Stimulated activated CD4-positive, alpha-beta T cell treated with anti-CD3 and anti-CD28 coated beads, Interleukin-4, amount 100 ng/mL, for 1 hour (primary cell): ENCODE measurements at places on chromosomes 11 and 22.
A peak's percentile ranks its signal among the peaks of the same experiment; 100 is the strongest.

- no peak for DNase-seq
Observed at GRCh38 chr22:35563211-35563610, 22.6 kb downstream of the RASD2 start.

- no peak for DNase-seq
Observed at GRCh38 chr11:66920978-66921784, 37.0 kb downstream of the PC start.

DNA sequence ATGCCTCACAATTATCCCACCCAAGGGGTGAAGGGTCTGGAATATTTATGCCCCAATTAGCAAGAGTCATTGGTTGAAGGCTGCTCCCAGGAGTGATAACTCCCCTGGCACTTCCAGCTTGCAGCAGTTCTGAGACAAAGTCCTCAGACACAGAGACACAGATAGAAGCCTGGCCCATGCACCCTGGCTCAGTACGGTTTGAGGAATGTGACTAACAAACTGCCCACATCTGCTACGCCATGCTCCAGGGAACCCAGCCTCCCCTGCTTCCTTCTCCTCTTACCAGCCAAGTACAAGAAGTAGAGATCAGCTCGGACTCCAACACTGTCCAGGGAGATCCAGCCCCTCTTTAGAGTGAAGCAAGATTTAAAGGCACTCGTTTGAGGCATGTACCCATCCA lies 48.5 kb upstream of the BMAL1 start:
- no peak for DNase-seq

DNA sequence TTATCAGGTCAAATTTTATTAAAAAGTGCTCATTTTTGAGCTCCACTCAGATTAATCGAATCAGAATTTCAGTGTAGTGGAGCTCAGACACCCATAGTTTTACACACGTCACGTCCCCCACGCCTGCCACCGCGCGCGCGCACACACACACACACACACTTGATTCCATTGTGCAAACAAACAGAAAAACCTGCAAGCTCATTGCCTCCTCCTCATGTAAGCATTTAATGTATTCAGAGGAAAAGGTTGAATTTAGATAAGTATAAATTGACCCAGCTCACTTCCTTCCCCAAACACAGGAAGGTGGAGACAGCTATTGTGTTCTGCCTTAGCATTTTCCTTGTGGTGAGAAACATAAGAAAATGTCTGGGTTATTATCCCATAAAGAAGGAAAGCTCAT lies 336.7 kb downstream of the LUZP2 start:
- DNase-seq, result no peak

DNA sequence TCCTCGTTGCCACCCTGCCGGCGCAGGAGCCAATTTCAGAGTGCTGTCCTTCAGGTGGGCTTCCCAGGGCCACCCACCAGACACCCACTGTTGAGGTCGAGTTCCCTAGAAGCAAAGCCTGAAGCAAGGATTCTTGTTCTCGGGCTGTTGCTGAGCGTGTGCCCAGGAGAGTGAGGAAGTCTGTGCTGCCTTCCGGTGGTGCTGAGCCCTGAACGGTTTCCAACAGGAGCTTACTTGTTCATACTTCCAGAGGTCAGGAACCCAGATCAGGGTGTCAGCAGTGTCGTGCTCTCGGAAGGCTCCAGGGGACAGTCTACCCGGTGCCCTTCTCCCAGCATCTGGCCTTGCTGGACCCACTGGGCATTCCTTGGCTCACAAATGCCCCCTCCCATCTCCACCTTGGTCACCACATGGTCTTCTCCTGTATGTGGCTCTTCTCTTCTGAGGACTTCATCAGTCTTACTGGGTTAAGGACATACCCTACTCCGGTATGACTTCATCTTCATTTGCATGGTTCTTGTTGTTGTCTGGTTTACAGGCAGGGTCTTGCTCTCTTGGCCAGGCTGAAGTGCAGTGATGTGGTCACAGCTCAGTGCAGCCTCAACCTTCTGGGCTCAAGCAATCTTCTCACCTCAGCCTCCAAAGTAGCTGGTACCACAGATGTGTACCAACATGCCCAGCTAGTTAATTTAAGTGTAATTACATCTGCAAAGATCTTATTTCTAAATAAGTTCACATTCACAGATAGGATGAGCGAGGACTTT lies 11.2 kb downstream of the SLC25A1 start:
- no peak for DNase-seq

DNA sequence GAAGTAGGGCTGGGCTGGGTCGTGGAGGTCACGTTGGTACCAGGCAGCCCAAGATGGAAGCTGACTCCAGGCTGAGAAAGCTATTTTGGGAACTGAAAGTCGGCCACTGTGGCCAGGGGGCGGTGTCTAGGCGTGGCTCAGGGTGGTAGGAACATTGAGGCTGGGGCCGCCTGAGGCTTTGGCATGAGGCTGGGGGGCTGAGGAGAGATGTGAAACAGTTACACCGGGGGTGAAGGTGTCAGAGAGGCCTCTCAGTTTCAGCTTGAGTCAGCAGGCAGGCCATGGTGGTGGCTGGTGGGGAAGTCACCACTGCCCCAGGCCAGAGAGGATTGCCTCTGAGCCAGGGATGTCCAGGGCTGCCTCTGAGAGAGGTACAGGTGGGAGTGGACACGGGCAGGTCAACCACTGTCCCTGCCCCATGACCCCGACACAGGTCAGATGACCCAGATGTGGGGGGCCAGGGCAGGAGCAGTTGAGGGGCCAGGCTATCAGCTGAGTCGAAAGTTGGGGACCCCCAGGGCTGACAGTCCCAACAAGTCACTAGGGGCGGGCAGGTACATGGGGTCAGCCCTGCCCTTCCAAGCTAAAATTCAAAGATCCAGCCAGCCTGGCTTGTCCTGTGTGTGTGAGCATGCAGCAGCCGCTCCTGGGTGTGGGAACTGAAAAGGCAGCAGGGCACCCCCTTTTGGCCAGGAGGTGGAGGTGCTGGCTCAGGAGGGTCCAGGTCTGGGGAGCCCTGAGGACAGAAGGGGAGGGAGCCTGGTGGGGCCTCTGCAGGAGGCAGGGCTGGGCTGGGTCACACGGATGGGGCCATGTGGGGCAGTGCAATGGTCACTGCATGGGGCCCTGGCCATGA lies 7.2 kb downstream of the KCNK7 start:
- peak; percentile 72 for DNase-seq

DNA sequence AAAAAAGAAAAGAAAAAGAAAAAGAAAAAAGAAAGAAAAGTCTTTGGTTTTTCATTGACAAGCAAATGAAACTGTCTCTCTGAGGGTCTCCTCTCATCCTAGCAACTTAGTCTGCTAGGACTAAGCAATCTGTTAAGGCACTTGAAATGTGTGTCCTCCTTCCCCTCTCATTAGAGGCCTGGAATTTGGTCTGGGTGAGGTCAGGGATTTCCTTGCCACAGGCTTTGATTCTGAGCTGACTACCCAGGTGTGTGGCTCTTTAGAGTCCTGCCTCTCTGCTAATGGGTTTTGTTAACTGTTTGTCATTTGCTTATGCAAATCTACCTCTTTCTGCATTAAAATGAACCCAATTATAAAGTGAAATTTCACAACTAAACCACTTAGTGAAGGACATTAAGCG lies 18.3 kb upstream of the PKNOX2 start:
- no peak for DNase-seq

- no peak for DNase-seq
Observed at GRCh38 chr11:131763193-131763890, 392.9 kb downstream of the NTM start.

- DNase-seq, result no peak
Observed at GRCh38 chr11:17596310-17596669, 49.2 kb downstream of the OTOG start.

DNA sequence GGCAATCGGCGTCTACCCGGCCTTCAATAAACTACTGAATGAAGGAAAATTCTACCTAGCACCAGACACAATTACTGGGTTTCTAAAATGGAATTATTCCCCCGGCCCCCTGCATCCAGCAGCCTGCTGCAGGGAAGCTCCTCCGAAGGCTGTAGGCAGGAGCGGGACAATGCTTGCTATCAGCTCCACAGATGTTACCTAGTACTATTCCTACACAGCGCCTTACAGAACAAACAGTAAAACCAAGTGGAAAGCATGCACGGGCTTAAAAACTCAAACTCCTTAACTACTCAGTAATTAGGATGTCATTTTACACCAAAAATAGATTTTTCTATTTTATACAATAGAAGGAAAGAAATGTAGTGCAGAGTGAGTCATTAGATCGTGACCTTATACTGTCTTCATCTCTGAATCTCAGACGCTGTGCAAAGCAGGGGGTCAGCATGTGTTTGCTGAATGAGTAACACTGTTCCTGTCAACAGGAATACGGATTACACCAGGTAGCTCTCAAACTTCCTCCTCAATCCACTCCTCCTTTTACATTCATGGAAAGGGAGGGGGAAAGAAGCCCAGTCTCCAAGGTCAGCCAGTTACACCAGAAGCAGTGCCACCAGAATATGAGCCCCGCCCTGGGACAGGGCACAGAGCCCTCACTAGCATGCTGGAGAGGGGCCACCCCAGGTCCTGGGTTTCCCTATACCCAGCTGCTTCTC lies 74.9 kb downstream of the PACSIN2 start:
- no peak for DNase-seq

DNA sequence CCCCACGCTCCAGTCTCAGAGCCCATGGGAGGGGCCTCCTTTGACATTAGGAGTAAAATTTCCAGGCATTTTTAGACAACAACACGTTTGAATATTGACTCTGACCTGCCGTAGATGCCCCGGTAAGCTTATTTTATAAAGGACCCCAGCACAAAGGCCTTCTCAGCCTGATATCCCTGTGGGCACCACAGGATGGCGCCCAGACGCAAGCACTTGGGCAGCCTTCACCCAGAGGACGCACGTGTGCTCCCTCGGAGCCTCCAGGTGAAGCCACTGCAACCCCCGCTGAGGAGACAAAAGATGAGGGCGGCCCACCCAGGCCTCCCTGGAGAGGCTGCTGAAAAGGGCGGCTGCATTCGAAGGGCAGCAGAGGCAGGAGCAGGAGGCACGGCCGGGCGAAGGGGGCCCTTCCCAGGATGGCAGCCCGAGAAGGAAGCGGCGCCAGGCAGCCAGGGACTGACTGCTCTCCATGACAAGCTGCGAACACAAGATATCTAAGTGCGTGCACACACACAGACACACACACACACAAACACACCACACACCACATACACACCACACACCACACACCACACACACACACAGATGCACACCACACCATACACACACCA lies 15.2 kb upstream of the TH start:
- peak; percentile 54 for DNase-seq

DNA sequence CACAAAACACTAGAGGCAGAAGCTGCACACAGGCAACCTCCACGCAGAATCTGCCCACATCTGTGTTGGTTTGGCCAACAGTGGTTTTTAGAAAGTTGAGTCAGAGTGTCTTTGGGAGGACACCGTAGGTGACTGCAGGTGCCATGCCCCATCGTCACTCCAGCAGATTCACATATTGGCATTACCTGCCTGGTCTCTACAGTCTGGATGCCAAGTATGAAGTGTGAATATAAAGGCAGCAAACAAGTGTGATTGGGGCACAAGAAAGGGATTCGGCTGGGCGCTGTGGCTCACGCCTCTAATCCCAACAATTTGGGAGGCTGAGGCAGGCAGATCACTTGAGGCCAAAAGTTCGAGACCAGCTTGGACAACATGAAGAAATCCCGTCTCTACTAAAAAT lies 11.0 kb upstream of the FXYD2 start:
- DNase-seq, result no peak

- no peak for DNase-seq
Observed at GRCh38 chr11:9211322-9211721, 53.8 kb downstream of the DENND5A start.

- no peak for DNase-seq
Observed at GRCh38 chr11:123196060-123196714, 1.1 kb upstream of the CLMP start.

DNA sequence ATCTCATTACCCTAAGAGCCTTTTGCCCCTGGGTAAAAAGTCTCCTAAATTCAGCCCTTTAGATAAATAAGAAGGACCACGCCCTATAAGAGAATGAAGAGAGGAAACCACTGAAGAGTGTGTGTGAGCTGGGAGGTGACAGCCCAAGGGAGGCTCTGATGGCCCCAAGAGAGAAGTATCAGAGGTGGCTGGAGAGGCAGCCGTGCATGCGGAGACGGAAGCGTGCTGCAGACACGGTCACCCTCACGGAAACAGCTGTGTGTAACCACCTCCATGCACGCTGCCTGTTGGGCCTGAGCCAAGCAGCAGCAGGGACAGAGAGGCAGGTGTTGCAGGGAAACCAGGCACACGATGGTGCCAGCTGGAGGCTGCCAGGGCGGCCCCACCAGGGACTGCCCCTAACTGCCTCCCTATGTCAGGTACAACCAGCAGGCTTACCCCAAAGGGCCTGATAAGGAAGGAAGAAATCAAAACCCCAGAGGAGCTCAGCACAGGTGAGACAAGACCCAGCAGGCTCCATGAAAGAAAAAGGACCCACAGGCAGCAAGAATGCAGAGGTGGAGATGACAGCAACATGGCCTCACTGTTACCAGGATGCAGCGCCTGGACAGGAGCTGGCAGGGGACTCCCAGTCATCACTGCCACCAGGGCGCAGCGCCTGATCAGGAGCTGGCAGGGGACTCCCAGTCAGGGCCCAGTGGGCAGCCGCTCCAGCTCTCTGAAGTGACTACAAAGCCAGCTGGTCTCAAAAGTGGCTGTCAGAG lies 7.8 kb downstream of the LARGE2 start:
- DNase-seq, result no peak

GRCh38 chr11:40401132-40401853 lies 1058.2 kb downstream of the LRRC4C start:
- DNase-seq, result no peak

GRCh38 chr11:113664069-113664980 lies 41.8 kb downstream of the TMPRSS5 start:
- no peak for DNase-seq

DNA sequence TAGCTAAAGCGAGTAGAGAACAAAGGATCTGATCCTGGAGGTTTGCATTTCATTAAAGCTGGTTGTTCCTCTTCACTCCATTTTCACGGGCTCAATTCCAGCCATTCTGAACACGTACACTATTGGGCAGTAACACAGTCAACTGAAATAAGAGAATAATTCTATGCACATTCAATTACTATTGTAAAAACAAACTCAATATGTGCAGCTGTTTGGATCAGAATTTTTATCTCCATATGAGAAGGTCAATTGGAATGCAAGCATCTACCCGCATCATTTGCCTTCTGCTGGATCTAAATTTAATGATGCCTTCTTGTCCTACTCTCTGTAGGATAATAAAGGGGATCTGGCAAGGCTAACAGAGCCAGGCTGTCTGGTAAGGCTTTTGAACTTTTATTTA lies 562.8 kb upstream of the CCDC179 start:
- DNase-seq, result no peak

DNA sequence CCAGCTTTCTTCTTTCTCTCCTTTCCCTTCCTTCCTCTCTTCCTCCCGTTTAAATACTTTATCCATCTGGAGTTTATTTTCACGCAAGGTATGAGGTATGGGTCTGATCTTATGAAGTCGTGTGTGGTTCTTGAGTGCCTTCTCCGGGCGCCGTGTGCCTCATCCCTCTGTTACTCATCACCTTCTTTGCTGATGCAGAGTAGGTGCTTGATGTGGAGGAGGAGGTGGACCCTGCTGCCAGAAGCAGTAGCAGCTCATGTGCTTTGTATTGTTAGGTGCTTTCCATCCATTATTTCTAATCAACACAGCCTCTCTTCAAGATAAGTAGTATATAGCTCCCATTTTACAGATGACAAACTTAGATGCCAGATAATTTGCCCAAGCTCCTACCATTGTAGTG lies 47.0 kb downstream of the TNRC6B start:
- peak; percentile 60 for DNase-seq
